Daoy (cell line): ENCODE measurements at places on chromosomes 6 and 20. TPM values are rescaled to one million over a fixed set of nuclear protein-coding genes. Genes with fewer than 3 reads are reported as not detected.
A peak's percentile ranks its signal among the peaks of the same experiment; 100 is the strongest.

- peak; percentile 19 for DNase-seq
These were observed 472.1 kb upstream of the MARCKS start for GRCh38 chr6:113385020-113385431.

- DNase-seq, result no peak
These were observed 68.5 kb downstream of the FOXC1 start for GRCh38 chr6:1678201-1678600.

DNA sequence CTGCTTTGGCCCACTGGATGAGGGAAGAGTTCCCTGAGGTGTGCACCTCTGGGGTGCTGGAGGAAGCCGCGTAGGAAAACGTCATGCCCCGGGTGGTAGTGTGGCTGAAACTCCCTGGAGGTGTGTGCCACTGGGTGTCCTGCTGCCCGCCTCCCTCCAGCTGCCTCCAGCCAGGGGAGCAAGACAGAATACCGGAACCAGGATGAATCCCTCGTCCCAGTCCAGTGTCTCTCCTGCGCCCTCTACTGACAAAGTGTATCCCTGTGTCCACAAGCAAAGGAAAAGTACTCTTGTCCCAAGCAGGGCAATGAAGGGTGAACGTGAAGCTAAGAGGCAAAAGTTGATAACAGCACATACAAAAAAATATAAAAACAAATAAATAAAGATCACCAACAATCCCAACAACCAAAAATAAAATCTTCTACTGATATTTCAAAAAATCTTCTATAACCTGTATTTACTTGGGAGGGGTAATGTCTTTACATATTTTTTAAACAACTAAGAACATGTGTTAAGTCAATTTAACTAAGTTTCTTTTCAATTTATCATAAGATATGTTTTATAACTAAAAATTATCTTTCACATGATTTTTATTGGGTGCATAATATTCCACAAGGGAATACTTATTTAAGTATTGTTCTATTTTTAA is 437.6 kb downstream of the MAFB start:
- peak; percentile 26 for DNase-seq

- DNase-seq, result no peak
These were observed 20.9 kb downstream of the KCTD20 start for GRCh38 chr6:36463676-36464075.

DNA sequence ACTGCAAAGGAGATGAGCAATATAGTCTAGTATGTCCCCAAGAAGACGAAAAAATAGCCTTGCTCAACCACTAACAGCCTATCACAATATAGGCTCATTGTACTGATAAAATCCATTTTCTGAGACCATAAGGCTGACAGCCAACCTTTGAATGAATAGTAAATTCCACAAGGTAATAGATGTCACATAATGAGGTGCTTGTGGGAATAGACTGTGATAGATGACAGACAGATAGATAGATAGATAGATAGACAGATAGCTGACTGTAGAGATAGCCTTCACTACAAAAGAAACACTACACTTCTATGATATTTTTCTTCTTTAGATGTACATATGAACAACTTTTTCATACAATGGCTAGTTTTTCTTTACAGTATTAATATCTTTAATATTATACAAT is 760.3 kb upstream of the NRSN1 start:
- no peak for DNase-seq

GRCh38 chr6:100593522-100593921 is 128.8 kb upstream of the SIM1 start:
- no peak for DNase-seq

DNA sequence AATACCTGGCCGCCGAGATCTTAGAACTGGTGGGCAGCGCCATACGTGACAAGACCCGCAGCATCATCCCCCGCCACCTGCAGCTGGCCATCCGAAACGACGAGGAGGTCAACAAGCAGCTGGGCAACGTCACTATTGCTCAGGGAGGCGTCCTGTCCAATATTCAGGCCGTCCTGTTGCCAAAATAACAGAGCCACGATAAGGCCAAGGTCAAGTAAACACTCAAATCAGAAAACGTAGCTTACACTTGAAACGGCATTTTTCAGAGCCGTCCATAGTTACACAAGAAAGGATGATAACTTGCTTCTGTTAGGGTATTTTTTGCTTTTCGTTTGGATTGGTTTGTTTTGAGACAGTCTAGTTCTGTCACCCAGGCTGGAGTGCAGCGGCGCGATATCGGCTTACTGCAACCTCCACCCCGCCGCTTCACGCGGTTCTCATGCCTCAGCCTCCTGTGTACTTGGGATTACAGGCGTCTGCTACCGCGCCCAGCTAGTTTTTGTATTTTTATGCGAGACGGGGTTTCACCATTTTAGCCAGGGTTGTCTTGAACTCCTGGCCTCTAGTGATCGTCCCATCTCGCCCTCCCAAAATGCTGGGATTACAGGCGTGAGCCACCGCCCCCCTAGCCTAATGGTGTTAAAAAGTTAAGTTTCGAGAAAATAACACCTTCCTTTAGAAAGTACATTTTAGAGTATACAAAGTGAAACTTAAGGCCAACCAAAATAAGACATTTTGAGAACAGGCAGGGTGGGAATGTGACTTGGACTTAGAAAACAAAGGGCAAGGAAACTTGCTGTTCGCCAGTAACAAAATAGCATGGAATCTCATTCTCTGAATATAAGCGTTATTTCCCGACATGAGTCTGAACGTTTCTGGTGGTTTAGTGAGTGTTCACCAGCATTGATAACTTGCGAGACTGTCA is 42.8 kb upstream of the HFE start:
- no peak for DNase-seq

GRCh38 chr6:122890250-122890649 is 101.2 kb downstream of the SMPDL3A start:
- no peak for DNase-seq

DNA sequence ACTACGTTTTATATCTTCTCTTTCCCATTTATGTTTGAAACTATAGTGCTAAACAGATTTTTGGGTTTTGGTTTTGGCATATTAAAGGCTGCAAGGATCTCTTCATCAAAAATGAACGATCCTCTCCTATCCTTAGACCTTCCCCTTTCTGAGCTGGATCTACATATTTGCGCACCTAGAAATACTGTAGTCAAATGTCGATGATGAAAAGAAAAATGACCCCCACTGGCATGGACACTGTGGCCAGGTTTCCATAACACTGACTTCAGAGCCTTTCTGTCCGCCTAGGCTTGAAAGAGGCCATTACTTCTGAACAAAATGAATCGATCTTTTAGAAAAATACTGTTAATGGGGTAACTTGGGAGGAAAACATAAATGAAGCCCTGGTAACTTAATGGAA is 5.8 kb downstream of the FLRT3 start:
- no peak for DNase-seq

DNA sequence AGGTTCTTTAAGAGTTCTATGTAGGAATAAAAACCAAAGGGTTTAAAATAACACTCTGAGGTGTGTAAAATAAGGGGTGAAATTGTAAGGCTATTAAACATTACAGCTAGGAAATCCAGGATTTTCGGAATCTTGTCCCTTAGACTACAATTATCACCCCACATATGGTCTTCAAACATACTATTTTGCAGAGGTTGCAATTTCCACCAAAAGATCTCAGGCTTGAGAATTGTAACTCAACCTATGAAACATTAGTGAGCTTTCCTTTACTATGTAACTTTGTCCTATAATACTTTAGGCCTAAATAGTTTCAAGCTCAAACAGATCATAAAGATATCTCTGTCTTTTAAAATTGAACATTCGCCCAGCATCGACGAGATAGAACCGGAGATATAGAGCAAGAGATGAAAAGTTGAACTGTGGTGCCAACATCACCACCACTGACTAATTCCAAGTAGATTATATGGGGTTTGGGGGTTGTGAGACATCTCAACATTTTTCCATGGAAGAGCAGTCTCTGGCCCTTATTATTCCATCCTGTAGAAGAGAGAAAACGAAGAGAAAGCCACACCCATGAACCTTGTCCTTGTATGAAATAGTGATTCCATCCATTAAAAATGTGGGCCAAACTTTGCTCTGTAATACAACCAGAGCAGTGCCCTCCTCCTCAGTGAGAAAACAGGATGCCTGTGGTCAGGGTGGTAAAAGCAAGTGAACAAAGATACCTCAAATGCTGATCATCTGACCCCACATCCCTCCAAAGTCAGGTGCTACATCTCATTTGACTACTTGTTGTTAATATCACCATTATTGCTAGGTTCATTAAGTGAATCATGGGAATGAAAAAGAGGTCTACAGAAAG is 284.5 kb upstream of the GJE1 start:
- DNase-seq, result peak; percentile 56

DNA sequence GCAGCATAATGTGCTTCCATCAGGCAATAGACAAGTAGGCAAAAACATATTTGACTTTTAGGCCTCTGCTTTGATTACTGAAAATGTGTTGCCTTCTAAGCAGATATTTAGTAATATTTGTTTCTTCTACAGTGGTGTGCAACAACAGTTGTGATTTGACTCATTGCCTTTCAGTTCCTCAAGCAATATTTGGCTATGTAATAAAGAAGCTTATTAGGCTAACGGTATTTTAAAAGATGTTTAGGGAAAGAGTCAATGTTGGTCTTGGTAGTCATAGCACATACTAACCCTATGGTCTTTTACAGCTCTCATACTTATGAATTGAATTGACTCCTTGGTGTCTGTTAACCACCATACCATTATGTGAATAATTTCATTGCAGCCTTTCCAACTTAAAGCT is 124.1 kb downstream of the GRIK2 start:
- DNase-seq, result no peak

DNA sequence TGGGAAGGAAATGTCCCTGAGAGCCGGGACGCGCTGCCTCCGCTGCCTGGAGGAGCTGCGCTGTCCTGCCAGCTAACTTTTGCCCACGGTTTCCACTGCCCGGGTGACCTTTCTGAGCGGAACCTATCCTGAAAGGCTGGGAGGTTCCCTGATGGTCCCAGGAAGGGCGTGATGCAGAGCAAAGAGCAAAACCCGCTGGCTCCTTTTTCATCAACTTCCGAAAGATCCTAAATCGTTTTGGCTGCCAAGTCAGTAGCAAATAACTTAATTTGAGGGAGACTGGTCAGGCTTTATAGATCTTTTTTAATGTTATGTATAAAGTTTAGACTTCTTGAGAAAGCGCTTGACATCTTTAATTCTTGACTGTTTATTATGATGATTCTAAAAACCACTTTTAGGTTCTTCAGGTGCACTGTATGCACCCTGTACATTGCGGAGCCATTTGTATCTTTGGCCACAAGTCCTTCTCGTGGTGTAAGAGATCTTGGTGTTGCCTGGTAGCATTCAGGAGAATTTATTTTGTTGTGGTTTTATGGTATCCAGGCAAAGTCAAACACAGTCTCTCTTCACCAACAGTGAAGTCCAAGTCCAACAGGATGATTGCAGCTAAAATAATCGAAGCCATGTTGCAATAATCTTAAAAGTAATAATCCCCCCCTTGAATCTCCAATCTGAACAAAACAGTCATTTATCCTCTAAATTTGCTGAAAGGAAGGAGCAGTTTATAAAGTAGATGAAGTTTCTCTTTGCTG is at the start of gene SYNE1:
Gene SYNE1, minus strand, starts transcription at position 67 of the 752 bp plus-strand sequence. CDS start 9,031 bp downstream, outside the sequence.
- no peak for DNase-seq

DNA sequence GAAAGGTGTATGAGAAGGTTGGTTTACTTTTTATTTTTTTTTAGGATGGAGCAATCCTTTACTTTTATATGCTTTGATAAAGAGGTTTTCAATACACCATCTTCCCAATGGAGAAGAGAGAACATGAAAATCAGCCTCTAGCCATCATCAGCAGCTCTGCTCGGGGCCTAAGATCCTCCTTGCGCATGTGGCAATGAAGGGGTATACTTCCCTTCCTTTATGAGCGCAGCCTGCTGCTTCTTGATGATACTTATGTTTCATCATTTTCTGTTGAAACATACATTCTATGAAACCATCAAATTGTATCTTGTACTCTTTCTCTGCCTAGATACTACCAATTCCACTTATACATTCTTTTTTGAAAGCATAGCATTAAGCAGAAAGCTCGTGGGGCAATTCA is 74.5 kb downstream of the MAP7 start:
- DNase-seq, result no peak

- DNase-seq, result peak; percentile 70
These were observed 570 bp upstream of the PLCB4 start for GRCh38 chr20:9068233-9068801.

- peak; percentile 45 for DNase-seq
These were observed 399.9 kb upstream of the MARCKS start for GRCh38 chr6:113457198-113457597.

GRCh38 chr6:51511081-51511480 is 576.3 kb downstream of the PKHD1 start:
- no peak for DNase-seq

DNA sequence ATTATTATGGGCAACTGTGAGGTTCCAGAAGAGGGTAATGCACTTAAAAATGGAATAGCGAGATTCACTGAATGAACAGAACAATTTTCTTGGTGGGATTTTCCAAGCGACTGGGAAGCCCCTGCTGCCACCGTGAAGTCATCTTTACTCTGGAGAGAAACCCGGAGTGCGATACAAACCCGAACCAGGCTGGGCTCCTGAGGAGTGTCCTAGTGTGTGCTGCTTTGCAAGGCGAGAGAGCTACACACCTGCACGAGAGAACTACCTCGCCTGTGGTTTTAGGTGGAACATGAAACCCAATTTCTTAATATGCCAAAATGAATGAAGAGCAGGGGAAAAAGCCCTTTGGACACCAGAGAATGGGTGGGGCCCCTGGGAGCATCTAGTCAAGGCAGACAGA is 33.5 kb upstream of the DACT2 start:
- DNase-seq, result no peak

DNA sequence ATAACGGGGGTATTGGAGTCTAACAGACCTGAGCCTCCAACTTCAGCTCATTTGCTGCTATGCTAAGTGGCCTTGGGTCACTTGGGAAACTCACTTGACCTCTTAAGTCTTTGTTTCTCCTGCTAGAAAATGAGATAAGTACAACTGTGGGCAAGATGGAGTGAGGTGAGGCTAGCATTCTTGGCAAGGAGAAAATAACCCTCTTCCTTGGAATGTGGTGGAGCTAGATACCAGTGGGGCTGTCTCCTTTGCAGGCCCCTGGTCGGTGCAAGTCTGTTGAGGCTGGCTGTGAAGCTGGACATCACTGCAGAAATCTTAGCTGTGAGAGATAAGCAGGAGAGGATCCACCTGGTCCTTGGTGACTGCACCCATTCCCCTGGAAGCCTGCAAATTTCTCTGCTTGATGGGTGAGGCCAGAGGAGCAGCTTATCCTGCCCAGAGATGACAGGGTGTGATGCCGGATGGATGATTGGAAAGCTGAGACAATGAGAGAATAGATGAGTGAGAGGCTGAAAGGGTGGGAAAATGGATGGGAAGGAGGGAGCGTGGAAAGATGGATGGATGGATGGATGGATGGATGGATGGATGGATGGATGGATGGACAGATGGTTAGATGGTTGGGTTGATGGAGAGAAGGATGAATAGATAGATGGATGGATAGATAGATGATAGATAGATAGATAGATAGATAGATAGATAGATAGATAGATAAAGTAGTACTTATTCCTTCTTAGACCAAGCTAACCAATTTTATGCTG is 4.4 kb downstream of the BPIFA1 start:
- DNase-seq, result no peak

- DNase-seq, result peak; percentile 93
These were observed 17.8 kb upstream of the ZNF217 start for GRCh38 chr20:53611449-53611894.

The HLA-C gene
- total RNA-seq, result 431 and 475 TPM in 2 replicates

The BTNL2 gene
- total RNA-seq, result not detected in 2 replicates

The KCNQ5 gene
- total RNA-seq, result 4.4 and 5.1 TPM in 2 replicates

The RBPJL gene
- not detected in 2 replicates for total RNA-seq

The AAR2 gene
- 21.6 and 27.1 TPM in 2 replicates for total RNA-seq

The MAFB gene
- total RNA-seq, result 0.97 and 1.1 TPM in 2 replicates

The LY6G6F gene
- total RNA-seq, result not detected in 2 replicates

The SCUBE3 gene
- total RNA-seq, result 1.1 and 2.0 TPM in 2 replicates

The EMILIN3 gene
- total RNA-seq, result 0.23 TPM in 1 of 2 replicates, not detected in the other
